ENCODE measurements at places on chromosomes 12 and 14.
A peak's percentile ranks its signal among the peaks of the same experiment; 100 is the strongest.

GRCh38 chr12:50536831-50537537, 32.2 kb downstream of the DIP2B start:
- no peak for DNase-seq

DNA sequence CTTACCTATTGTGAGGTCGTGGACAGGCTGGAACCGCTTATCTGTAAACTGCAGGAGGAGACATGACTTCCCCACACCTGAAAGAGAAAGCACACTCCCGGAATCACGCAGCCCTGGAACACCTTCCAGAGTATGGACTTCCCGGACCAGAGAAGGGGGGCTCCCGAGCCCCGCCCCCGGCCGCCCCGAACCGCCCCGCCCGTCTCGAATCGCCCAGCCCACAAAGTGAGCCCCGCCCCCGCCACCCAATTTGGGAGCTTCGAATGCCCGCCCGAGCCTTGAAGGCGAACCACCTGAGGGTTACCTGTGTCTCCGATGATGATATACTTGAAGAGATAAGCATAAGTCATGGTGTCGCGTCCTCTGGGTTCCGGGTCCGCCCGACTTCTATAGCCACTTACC, 235 bp downstream of the RAB2B start:
- DNase-seq: peak; percentile 70

DNA sequence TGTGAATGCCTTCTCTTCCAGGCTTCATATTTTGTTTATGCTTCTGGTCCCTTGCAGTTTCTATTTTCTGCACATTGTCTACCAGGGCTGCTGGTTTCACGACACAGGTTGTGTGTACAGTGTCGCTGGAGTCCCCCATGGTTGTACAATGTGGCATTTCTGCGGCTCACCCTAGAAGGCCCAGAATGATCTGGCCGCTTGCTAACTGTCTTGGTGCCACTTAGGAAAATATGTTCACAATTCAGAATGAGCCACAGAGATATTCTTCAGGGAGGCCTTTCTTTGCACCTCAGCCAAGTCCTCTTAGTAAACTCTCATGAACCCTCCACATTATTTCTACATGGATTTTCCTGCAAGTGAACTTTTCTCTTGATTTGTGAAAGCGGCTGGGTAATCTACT, 195.4 kb downstream of the SUDS3 start:
- DNase-seq: no peak

GRCh38 chr12:55938826-55939501, 8.0 kb downstream of the DGKA start:
- DNase-seq: no peak

- DNase-seq: peak; percentile 46
Observed at GRCh38 chr12:122886851-122887818, 8.8 kb downstream of the VPS37B start.

DNA sequence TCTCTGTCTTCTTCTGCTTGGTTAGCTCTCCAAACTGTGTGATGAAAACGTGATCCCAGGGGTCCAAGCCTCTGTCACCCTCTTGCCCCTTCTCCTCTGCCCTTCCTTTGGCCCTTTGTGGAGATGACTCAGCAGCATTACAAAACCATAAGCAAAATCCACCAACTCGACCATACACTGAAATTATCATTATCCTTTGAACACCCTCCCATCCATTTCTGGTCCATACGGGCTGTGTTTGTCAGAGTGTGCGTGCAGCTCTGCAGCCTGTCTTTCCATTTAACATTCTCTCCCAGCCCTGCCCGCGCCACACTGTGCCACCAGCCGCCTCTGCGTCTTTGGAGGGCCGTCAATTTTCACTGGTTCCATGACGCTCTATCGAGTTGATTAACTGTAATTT, 69.2 kb downstream of the SLC25A47 start:
- DNase-seq: no peak

DNA sequence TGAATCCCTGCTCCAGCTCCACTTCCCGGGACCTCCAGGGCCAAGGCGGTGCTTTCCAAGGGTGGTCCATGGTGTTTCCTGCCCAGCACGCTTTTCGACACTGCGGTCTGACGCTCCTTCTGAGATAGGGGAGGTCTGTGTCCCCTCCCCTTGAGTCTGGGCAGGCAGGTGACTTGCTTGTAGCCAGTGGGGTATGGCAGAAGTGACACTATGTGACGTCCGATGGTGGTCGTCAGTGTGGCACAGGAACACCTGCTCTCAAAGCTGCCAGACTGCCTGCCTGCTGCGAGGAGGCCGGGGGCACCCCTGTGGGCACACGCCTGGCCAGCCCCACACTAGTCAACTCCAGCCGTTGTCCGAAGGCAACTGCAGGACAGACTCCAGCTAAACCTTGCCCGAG, 16.0 kb upstream of the TRAF3 start:
- no peak for DNase-seq

DNA sequence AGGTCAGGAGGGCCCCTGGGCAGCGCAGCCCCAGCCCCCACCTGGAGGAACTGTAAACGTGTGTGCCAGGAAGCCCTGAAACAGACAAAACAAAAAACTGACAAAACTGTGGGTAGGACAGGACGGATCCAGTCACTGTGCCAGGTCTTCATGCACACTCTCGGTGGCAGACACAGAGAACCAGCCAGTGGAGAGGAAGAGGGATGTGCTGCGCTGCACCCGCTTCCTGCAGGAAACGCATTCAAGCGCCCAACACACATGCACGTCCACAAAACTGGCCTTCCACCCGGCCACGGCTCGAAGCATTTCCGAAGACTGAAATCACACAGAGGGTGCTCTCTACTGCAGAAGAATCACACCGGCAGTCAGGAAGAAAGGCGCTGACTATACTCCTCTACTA, 16.9 kb downstream of the BRF1 start:
- no peak for DNase-seq

DNA sequence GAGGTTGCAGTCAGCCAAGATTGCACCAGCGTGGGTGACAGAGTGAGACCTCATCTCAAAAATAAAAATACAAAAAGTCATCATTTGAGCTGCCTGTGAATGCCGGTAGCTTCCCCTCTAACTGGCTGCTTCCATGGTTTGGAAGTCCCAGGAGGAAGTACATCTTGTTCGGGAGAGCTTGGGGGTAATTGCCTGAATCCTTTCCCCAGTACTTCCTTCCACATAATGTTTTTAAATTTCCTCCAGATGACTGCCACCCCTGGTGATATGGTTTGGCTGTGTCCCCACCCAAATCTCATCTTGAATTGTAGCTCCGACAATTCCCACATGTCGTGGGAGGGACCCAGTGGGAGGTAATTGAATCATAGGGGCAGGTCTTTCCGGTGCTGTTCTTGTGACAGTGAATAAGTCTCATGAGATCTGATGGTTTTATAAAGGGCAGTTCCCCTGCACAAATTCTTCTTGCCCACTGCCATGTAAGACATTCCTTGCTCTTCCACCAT, 87.2 kb downstream of the SPRING1 start:
- no peak for DNase-seq

GRCh38 chr14:104979758-104980610, 1.8 kb upstream of the AHNAK2 start:
- no peak for DNase-seq

DNA sequence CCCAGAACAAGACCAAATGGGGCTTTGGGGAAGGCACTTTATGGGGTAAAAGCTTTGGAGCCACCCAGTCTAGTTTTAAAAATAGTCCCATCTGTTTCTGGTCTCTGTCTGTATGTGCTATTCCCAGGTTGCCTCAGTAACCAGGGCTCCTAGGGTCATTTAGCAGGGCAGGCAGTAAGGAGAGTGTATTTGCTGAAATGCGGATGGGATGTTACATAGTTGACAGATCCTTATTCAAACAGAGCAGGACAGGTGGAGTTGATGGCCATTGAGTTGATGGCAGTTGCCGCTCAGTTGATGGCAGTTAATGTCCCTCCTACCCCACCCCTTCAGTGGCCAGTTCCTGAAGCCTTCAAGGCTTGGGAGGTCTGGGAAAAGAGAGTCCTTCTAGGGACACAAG, 4.6 kb downstream of the ZC3H10 start:
- DNase-seq: no peak

DNA sequence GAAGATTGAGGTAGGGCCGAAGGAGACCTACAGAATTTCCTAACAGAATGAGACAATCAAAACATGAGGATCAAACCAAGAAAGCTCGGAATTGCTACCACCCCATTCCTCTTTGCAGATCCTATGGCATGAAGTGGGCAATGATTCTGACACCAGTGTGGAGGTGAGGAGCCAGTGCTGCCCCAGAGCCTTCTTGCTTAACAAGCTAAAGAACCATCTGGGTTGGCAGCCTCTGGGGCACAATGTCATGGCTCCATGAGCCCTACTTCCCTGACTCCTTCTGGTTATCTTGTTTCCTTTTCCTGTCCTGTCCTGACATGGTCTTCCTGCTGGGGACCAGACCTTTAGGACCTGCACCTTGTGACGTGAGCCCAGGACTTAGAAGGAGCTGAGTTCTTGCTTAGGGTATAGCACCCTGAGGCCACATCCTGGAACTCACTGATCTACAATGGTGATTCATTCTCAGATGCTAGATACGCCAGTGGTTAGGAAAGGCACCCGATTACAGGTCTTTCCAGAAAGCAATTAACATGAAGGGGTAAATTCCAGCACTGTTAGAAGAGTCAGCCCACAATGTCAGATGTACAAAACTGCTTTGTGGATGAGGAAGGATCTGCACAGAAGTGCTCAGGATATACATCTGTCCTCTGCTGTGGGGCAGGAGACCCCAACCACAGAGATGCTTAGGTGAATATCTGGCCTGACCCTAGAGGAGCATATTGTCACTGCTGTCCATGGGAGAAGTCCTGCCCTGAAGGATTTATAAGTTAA, 324.2 kb downstream of the ZFP36L1 start:
- peak; percentile 13 for DNase-seq

DNA sequence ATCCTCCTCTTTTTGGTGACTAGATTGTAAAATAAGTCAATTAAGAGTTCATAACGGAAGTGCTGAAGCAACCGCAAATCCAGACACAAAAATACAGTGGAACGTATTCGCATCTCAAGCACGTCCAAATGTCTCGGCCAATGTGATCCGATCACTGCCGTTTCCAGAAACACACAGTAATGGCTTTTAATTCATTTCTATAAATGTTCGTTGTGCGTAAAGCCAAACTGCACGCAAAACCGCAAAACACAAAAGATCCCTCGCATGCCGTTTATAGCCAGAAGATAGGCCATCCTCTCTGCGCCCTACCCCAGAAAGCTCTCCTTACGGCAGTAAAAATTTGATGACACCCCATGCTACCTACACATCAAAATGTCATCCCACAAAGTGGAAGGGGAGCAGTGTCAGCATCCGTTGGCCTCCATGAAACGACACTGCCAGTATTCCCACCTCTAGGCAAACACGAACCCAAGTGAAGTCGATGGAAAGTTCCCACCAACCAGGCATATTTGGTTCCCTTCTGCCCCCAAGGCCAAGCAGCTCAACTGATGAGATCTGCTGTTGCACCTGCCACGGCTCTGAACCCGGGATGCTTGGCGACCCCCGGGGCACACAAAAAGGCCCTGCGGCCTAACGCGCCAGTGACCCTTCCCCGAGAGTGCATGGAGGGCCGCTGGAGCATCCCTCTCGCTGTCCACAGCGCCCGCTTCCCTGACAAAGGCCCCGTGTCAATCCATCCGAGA, 1.4 kb downstream of the HECTD4 start:
- DNase-seq: no peak

- DNase-seq: peak; percentile 49
Observed at GRCh38 chr14:75050852-75051555, at the start of gene MLH3. Gene MLH3, minus strand, starts transcription at chr14:75051467. Its CDS starts 1,812 bp downstream, at chr14:75049655.

GRCh38 chr14:103243764-103244737, 90.0 kb upstream of the EIF5 start:
- DNase-seq: no peak

DNA sequence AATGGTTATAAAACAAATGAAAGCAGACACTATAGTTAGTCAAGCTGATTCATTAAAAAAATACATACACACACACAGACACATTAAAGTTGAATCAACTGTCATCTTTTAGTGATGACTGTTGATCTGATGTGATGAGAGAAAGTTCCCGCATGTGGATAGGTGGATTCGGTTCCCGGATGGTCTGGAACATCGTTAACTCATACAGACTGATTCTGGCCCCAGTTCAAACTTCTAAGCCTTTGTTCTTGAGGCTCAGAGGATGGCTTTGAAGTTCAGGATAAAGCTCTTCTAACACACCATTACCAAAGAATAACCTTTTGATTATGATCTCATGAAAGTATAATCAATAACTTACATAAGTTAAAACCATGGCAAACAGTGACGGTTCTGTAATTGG, 27.5 kb downstream of the WIF1 start:
- DNase-seq: no peak

DNA sequence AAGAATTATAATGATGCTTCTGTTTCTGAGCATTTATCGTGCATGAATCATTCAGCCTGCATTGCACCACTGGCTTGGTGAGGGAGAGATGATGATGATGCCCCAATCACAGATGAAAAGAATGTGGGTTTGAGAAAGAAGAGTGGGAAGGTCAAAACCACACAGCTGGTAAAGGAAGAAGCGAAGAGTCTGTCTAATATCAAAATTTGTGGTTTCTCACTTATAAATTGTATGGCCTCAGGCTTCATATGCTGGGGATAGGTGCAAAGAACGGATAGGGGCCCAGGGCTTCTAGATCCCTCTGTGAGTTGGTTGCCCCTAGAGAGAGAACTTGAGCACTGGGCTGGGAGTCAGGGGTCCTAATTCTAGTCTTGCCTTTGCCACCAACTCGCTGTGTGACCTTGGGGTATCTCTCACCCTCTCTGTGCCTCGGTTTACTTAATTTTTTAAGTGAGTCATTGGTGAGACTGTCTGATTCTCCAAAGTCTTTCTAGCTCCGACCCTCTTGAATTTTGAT, 2.2 kb downstream of the OASL start:
- no peak for DNase-seq

GRCh38 chr14:70654632-70655031, 12.9 kb downstream of the TTC9 start:
- DNase-seq: no peak

- DNase-seq: no peak
Observed at GRCh38 chr12:126067626-126068329, 1002.5 kb downstream of the AACS start.

GRCh38 chr12:124481257-124481750, 86.1 kb downstream of the NCOR2 start:
- no peak for DNase-seq

DNA sequence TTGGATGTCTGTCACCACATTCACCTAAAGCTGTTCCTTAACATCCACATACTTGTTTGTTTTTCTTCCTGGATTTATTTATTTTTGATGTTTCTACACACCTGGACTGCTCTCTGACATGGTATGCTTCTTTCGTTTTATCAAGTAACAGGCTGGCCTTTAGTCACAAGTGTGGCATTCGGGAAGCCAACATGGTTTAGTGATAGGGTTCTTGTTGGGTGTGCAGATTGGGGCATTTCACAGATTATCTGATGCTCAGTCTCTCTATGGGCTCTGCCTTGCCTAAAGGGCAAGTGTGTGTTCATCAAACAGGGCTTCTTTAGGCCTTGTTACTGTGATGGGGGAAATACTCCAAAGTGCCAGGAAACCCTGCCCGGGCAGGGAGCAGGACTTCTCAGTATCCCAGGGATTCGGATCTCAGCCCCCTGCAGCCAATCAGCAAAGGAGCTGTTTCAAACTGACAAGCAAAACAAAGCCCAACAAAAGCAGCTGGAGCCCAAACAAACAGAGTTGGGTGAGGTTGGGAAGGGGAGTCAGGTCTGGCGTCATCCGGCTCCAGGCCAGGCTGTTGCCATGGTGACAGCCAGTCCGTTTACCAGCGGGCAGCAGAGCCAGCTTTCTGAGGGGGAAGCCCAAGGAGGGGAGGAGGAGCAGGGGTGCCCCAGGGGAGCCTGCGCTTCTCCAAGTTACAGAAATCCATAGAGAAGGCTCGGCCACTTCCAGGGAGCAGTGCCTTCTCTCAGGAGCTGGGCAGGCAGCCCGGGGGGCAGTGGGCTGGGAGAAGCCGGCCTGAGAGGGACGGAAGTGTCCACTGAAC, 31.9 kb downstream of the FOS start:
- no peak for DNase-seq
